GM06990 (cell line): ENCODE measurements at places on chromosomes 12 and 14.

DNA sequence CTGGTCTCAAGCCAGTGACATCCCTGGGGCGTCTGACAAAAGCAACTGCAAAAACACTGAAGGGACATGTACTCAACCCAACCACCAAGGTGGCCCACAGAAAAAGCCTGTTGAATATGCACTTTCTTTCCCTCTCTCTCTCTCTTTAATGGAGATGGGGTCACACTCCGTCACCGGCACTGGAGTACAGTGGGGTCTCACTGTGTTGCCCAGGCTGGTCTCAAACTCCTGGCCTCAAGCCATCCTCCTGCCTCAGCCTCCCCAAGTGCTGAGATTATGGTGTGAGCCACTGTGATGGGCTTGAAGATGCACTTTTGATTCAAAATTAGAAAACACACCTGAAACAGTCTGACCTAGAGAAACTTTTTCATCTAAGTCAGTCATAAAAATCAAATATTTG, 7.2 kb upstream of the CD27 start:
- DNase-seq = no peak

- DNase-seq = no peak
Observed at GRCh38 chr14:72906316-72906715, 12.4 kb upstream of the DPF3 start.

DNA sequence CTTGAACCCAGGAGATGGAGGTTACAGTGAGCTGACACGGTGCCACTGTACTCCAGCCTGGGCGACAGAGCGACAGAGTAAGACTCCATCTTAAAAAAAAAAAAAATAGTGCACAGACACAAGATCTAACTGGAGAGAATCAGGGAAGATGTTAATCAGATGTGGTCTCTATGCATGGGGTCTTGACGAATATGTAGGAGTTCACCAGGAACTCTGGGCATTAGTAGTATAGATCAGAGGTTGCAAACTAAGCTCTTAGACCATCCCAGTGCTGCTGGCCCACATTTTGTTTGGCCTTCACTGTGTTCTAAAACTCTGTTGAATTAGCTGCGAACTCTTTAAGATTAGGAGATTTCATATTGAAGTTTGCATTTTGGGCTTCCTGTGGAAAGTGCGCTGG, 31.6 kb downstream of the SNRNP35 start:
- no peak for DNase-seq

GRCh38 chr14:31269634-31270195, 62.1 kb upstream of the HECTD1 start:
- no peak for DNase-seq

DNA sequence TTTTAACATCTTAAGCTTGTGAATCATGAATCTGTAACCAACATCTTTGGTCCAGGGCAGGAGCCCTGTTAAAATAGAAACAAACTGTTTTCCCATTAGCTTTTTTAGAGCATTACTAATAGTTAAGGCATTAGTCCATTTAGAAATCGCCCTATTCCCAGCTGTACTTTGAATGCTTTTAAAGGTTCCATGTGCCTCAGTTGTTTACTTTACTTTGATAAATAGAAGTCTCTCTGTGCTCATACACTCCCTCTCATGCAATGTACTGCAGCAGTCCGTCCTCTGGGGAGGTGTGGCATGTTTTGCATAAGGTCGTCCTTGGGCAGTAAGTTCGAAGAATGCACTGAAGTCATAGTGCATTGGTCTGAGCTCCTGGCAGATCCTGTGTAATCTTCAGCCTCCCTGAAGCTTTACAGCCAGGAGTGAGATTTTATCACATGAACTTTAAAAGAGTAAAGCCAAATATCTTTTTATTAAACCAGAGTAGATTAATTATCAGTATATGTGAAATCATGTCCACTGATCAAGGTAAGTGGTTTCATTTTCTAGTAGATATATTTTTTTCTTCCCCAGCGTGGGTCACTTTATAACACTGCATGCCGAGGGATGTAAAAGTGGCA, 134.7 kb downstream of the FGD4 start:
- DNase-seq = no peak
